ENCODE measurements at places on chromosomes 7 and 10.

DNA sequence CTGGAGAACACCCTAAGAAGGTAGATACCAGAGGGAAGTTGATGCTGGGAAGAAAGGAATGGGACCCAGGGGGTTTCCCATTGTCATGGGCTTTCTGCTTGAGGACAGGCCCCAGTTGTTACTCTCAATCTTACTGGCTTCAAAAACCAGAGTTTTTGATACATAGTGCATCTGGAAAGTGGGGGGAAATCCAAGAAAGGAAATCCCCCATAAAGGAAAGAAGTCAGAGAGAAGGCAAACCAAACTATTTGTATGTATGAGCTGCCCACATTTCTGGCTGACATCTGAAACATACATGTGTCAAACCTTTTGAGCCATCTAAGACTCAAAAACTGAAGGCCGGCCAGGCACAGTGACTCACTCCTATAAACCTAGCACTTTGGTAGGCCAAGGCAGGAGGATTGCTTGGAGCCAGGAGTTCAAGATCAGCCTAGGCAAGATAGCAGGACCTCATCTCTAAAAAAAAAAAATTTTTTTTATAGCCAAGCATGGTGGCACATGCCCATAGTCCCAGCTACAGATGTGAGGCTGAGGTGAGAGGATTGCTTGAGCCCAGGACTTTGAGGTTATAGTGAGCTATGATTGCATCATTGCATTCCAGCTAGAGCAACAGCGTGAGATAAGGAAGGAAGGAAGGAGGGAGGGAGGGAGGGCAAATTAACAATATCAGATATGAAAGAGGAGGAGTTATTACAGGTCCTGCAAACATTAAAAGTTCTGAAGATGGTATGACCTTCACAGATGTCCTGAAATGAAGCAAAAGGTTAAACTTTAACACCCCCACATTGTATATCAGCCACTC is 6.7 kb upstream of the COA1 start:
- ATAC-seq = no peak

DNA sequence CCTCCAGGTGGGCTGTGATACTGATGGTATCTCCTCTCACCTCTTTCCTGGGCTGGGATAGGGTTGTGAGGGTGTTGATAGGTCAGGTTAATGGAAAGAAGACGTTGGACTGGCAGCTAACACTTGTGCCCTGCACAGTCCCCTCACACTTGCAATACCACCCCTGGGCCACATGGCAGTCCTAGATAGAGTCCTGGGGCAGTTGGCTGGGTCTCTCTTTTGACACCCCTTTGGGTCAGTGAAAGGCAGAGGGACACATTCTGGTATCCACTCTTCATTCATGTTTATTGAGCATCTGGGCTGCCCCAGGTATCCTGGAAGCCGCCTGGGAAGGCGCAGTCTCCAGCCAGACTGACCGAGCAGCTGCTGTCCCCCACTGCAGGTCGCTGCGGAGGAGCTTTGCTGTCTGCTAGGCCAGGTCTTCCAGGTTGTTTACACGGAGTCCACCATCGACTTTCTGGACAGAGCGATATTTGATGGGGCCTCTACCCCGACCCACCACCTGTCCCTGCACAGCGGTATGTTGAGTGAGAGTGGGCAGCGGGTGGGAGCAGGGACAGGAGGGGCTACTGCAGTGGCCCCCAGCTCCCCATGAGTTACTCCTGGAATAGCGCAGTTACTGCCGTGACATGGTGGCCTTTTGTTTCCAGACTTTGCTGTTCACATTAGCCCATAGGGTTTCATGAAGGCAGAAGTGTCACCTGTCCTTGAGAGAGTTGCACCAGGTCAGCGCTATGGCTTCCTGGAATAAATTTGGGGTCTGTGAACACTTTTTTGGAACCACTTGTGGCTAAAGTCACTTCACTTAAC is 19.1 kb downstream of the NACAD start:
- no peak for ATAC-seq

- peak; percentile 57 for ATAC-seq
These were observed 126.9 kb upstream of the KLF6 start for GRCh38 chr10:3911713-3912442.

- ATAC-seq = no peak
These were observed 437.5 kb downstream of the KIF20B start for GRCh38 chr10:90138844-90139243.

DNA sequence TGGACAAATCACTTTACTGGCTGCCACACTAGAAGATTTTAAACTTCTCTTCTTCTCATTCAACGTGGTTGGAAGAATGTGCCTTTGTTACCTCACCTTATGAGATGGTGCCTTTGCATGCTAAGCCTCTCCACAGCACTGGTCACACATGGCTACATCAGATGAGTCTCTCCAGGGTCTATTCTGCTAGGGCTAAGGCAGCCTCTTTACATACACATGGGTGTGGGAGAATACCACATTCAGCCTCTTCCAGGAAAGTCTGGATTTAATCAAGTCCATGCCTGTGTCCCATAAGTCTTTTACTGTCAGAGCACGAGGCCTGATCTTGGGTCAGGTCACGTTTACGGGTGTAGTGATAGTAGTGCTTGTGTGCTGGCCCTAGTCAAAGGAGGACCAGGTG is 701.5 kb downstream of the SORCS3 start:
- ATAC-seq = no peak

GRCh38 chr7:77393261-77393660 is 22.9 kb downstream of the GSAP start:
- no peak for ATAC-seq

- ATAC-seq = no peak
These were observed 247.1 kb downstream of the COBL start for GRCh38 chr7:51069411-51070083.

DNA sequence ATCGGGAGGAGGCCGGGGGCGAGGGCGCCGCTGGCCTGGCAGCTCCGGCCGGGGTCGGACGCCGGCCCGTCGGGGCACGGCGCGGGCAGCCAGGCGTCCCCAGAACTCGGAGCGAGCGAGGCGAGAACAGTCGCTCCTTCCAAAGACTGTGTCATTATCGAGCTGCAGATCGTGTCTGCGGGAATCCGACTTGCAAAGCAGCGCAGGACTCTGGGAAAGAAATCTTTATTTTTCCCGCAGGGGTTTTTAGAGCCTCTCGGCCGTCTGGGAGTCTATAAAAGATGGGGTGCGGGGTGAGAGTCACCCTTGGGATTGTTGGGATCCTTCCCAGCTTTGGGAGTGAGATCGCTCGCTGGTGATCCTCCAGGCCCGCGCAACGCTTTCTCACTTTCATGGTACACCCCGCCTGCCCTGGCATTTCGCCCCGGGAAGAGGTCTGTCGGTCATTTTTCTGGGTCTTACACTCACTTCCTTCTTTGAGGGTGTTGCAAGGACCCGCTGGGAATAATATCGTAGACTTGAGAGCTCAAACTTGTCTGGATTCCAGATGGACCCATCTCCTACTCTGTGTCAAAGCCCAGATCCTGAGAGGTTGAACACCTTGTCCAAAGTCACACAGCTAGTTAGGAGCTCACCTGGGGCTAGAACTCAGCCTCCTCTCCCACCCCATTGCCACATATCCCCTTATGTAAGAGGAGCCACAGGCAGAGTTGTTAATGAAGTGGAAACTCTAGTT is 1.0 kb downstream of the UBTD1 start:
- no peak for ATAC-seq

- ATAC-seq = no peak
These were observed 9.8 kb downstream of the TBXAS1 start for GRCh38 chr7:139838876-139839275.

DNA sequence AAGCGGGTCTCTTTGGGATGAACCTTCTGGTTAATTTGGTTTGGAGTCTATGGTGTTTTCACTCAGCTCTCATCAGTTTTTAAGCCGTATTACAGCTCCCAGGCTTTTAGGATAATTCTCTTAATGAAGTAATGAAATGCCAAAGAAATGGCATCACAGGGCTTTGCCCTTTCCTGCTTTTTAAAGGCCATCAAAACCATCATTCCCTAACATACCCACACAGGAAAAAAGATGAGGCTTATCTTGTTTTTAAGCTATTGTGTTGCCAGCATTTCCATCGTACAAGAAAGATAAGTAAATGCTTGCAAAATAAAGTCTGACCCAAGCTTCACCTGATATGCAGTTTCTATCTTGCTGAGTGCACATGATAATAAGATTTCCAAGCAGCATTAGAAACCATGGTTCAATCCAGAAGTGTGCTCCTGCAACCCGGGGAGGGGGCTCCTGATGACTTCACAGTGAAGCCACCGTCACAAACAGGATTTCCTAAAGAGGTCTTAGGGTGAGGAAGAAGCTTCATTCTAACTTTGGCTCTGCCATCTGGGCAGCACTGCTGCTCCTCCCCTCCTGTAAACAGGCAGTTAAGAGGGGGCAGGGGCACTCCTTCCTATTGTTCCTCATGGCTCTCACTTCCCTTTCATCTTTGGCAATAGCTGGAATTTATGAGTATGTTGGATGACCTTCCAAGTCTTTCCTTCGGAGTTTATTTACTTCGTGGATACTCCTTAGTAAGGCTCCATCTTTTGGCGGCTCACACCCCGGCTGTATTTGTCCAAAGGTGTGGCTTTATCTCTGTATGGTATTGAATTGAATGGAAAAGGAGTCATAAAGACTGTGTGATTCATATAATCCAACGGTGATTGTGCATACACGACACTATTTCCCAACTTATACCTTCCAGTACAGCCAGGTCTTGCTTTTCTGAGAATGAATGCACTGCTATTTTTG is 55.2 kb upstream of the FAM133B start:
- peak; percentile 44 for ATAC-seq

- ATAC-seq = peak; percentile 65
These were observed 74.4 kb upstream of the RSU1 start for GRCh38 chr10:16891375-16892313.

GRCh38 chr7:144508702-144509101 is 105.2 kb upstream of the NOBOX start:
- ATAC-seq = no peak

DNA sequence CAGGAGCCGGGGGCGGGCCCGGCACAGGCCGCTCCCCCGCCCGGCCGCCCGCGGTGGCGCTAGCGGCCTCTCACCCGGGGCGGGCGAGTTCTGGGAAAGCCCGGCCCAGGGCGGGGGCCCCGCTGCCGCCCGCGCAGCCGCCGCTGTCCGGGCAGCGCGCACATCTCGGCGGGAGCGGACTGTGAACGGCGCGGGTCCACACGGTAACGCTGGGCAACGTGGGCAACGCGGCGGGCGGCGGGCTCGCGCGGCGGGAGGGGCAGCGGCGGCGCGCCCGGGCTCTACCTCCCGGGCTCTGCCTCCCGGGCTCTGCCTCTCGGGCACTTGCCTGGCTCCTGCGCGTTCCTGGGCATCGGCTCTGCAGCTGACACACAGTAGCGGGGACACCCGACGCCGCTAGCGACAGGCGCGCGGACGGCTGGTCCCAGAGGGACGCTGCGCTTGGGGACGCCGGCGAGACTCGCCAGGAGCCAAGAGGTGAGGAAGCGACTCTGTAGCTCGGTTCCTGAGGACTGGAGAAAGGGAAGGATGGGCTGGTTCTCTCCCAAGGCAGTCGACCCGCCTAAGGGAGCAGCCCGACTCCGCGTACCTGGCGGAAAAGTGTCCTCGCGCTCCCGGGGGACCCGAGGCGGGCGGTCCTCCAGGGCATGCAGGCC is at the start of gene PLCE1:
TSS of gene PLCE1 (plus strand) at position 150 of the 656 bp plus-strand sequence. CDS start 37,116 bp downstream, outside the sequence.
- peak; percentile 66 for ATAC-seq

GRCh38 chr10:84608126-84608525 is 279.7 kb downstream of the CCSER2 start:
- ATAC-seq = no peak

DNA sequence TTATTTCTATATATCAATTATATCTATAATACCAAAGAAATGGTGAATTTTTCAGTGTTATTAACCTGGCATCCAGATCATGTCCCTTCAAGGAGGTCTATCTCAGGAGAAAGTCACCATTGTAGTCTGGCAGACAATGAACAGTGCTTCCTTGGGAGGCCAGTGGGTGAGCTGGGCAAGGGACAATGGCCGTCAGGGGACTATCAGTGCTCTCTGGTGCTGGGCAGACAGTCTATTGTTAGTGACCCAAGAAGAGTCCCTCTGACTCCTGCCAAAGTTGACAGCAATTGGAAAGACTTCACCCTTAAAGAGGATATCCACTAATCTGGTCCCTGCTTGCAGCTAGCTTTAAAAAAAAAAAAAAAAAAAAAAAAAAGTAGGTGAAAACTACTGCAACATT is 7.1 kb downstream of the JAZF1 start:
- ATAC-seq = no peak

DNA sequence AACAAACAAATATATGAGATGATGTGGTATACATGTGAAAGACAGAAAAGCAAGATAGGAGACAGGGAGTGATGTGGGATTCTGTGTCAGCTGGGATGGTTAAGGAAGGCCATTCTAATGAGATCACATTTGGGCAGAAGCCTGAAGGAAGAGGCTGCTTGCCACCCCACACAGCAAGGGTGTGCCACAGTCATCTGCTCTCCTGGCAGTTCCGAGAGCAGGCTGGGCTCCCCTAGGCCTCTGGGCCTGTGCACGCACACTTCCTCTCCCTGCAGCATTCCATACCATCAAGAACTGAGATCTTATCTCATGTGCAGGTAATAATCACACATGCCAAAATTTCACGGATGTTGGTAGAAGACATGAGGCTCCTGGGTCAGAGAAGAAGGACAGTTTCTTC is 43.1 kb downstream of the SYPL1 start:
- peak; percentile 41 for ATAC-seq

GRCh38 chr7:38525857-38526256 is 105.3 kb downstream of the AMPH start:
- no peak for ATAC-seq

DNA sequence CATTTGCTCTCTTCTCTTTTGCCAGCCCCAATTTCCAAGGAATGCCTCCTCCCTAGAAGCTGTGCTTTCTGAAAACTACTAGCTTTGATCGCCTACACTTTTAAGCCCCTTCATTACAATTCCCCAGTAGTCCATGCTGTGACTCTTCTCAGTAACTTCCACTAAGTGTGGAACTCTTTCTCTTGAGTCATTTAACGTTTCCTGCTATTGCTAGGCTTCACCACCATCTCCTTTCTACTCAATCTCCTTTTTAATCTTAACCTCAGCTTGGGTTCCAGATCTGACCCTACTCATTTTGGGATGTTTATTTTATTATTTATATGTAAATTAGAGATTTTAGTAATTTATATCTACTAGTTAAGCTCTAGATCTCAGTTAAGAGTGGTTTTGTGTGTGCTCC is 14.4 kb upstream of the SEMA3D start:
- no peak for ATAC-seq

DNA sequence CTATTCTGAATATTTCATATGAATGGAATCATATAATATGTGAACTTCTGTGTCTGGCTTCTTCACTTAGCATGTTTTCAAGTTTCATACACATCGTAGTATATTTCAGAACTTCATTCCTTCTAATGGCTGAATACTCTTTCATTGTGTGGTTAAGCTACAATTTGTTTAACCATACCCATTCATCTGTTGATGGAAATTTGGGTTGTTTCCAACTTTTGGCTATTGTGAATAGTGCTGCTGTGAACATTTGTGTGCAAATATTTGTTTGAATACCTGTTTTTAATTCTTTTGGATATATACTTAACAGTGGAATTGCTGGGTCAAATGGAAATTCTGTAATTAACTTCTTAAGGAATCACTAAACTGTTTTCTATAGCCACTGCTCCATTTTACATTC is 86.0 kb upstream of the MDFIC start:
- no peak for ATAC-seq

GRCh38 chr10:87508837-87509236 is 4.1 kb downstream of the MINPP1 start:
- ATAC-seq = no peak

Data from SK-N-SH treated with all-trans-retinoic acid at 6 μM for 48 hours (cell line).